ENCODE measurements at places on chromosomes 13 and 19.

- DNase-seq = no peak
Measured at GRCh38 chr19:29155683-29156082, 57.3 kb downstream of the UQCRFS1 start.

DNA sequence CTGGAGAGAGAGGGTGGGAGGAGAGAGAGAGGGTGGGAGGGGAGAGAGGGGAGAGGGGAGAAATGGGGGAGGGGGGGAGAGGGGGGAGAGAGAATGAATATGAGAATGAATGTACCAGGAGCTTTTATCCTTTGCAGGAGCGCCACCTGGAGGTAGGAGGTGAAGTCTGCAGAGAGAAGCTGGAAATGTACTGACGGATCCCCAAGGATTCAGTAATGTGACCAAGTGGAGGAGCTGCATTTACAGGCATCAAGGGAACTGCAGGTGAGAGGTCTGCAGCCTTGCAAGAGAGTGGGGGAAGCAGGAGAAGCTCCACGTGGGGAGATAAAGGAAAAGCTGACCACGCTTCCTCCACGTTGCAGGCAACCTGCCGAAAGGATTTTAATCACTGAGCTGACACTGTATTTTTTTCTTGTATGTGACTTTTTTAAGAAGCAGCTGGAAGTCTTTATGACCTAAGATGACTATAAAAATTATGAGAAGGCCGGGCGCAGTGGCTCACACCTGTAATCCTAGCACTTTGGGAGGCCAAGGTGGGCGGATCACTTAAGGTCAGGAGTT lies 33.7 kb downstream of the VSTM1 start:
- DNase-seq = peak; percentile 52

DNA sequence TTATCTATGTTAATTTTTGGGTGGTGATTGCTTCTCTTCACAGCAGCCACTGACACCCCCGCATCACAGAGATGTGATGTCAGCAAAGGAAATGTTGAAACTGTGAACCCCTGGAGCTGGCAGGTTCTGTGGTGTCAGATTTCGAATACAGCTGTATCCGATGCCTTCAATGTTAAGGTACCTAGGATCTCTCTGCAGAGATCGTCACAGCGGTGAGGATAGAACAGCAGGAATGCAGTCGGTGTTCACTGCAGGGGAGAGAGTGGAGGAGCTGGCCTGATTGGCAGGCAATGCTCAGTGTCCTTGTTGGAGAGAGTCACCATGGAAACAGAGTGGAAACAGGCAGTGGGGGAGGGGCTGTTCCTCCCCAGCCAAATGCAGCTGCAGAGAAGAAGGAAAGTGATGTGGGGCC lies 79.5 kb upstream of the ZNF835 start:
- DNase-seq = no peak

- DNase-seq = no peak
Measured at GRCh38 chr13:30848332-30849027, 57.6 kb upstream of the MEDAG start.

DNA sequence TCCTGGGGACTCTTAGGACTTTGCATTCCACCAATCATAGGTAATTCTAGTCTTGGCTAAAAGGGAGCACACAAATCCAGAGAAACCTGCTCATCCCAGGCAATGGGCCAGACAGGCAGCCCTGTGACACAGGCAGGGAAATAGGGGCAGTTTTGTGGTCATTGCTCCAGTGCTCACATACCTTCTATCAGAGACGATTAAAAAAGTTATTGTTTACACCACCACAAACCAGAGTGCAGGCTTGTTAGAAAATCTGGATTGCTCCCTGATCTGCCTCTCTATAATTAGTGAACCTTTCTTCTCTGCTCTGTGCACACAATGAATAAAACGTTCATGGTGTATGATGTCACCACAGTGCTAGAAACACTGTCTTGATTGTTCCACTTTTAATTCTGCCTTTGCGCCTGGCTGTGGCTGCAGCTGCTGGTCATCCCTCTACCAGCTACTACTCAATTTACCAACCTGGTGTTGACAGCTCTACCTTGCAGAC lies 121.6 kb upstream of the SPATA13 start:
- DNase-seq = no peak
